RCC 7860 (cell line): ENCODE measurements at places on chromosomes 16 and 17.

DNA sequence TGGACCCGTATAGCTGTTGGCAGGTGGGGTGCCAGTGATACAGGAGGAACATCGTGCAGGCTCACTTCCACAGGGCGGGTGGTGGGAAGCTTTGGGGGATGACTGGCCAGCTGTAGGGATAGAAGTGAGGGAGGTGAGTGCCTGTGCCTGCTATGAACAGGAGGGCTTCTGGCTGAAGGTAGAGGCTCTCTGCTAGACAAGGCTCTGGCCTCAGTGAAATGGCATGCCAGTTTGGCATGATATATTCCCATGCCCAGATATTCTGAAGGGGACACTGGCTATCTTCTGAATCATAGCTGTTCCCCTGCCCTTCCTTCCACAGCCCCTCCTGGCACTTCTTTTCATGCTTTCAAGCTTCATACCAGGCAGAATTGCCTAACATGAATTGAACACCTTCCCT lies 19.1 kb downstream of the PHAF1 start:
- DNase-seq = no peak

DNA sequence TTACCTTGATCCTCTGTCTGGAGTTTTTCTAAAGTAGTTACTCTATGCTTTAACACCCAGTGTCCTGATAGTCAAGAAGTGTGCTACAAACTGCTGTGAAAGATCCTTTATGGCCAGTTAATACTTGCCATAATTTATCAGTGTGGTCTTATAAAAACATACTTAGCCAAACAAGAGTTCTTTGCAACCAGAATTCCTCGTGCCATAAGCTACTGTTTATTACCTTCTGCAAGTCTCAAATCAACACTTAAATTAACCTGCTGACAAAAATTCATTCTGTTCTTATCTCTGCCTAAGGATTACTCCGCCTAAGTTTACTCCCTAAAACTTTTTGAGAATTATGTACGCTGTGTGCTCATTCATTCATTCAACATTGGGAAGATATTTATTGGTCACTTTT lies 22.8 kb downstream of the ZNF75A start:
- no peak for DNase-seq

- no peak for DNase-seq
Observed at GRCh38 chr17:73776351-73777130, 132.3 kb upstream of the SDK2 start.

DNA sequence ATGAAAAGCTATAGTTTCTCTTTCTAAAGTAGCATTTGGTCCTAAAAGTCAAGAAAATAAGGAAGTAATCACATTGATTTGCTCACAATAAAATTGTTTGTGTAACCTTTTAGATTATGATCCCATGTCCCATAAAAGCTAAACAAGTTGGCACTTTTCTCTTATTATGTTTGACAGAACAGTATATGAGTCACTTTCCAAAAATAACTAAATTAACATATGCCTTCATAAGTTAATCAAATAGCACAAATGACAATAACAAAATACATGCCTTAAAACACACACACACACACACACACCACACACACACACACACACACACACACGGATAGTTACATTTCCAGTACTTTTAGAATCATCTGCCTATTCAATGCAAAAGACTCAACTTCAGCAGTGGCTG lies 2.8 kb downstream of the MED13 start:
- no peak for DNase-seq
